Daoy (cell line): ENCODE measurements at places on chromosomes 13 and 19.
A peak's percentile ranks its signal among the peaks of the same experiment; 100 is the strongest.

- DNase-seq: peak; percentile 4
These were observed 325.1 kb downstream of the DCT start for GRCh38 chr13:94154367-94154766.

DNA sequence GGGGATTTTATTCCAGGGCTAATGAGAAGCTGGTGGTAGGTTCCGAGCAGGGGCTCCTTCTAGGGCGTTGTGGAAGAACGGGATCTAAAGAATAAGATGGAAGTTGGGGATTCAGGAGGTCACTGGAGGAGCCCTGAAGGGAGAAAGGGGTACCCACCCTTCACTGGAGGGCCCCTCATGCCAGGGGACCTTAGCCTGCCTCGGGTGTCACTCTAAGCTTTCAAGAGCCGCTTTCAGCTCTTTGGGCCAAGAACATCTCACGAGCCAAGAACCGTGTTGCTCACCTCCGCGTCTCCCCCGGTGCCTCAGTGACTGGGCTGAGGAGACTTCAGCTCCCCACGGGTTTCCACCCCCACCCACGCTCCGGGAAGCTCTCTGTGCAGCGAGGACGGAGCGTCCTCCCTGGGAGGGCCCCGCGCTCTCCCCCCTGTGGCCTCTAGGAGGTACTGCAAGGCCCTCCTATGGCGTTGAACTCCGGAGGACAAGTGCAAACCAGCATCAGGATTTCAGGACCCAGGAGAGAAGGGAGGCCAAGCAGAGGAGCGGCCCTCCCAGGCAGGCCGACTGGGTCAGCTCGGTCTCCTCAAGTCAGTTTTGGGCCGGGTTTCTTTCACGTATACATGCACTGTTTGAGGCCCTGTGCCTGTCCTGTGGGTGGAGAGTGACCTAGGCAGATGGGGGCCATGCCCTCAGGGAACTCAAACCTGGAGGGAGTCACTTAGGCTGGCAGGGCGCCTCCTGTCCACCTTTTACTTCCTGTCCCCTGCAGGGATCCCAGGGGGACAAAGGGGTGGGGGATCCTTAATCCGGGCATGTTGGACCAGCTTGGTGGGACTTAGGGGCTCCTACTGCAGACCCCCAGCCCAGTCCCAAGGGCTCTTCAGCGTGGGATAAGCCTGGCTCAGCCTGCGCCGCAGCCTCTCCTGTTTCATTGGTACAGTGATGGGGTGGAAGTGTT is 5.1 kb upstream of the KRTDAP start:
- peak; percentile 62 for DNase-seq

- peak; percentile 32 for DNase-seq
These were observed 572 bp downstream of the UGGT2 start for GRCh38 chr13:96052656-96053002.

DNA sequence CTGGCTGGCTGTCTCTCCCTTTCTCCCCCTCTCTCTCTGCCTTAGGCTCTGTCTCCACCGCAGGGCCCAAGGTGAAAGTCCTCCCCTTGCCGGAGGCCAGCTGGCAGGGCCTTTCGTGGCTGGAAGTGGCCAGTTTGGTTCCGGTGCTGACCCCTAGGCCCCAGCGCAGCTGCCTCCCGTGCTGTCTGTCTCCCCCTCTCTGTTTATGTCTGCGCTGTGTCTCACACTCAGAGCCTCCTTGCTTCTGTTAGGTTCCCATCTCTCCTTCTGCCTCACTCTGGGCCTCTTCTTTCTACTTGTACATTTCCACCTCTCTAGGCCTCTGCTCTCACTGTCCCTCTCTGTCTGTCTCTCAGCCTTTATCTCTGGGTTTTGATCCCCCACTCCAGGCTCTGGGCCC is 13.1 kb downstream of the CCDC97 start:
- no peak for DNase-seq
